LoVo (cell line): ENCODE measurements at places on chromosomes 7 and 10.
A peak's percentile ranks its signal among the peaks of the same experiment; 100 is the strongest.

DNA sequence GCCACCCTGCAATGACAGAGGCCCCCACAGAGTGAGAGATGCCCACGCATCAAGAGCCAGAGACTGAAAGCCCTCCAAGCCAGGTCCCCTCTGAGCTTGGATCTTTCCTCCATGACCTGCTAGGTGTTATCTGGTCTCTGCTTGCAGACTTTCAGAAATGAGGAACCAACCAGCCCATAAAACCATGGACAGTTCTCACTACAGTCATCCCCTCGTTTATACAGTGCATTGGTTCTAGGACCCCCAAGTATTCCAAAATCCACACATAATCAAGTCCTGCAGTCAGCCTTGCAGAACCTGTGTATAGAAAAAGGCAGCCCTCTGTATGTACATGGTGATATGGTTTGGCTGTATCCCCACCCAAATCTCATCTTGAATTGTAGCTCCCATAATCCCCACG is 23.1 kb downstream of the NPFFR1 start:
- DNase-seq: no peak

DNA sequence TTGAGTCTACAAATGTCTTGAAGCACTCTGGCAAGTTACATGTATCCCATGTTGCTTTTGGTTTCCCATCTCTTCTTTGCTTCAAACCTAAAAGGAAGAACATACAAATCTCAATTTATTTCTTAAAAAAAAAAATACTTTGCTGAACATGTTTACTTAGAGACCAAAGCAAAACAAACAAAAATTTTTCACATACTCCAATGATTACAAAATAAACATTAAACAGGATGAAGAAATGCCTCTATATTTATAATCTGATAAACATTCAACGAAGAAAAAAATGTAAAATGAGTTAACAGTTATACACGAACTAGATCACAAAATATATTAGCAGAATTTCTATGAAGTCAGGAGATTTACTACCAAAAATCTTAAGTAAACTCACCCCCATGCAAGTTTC is 31.3 kb downstream of the FAM204A start:
- no peak for DNase-seq

DNA sequence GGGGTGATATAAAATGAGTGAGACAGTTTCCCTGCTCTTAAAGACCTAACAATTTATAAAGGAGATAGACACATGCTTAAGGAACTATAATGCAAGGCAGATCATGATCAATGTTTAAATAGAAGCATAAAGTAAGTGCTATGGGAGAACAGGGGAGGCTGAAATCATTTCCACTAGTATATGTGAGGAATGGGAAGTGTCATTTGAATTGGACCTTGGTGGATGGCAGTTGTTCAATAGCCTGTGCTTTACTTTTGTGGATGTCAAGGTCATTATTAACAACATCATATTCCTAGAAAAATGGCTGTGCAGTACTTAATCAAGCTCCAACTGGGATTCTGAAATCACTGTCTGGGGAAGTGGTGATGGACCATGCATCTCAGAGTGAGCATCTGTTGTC is 14.7 kb downstream of the NPY start:
- no peak for DNase-seq

DNA sequence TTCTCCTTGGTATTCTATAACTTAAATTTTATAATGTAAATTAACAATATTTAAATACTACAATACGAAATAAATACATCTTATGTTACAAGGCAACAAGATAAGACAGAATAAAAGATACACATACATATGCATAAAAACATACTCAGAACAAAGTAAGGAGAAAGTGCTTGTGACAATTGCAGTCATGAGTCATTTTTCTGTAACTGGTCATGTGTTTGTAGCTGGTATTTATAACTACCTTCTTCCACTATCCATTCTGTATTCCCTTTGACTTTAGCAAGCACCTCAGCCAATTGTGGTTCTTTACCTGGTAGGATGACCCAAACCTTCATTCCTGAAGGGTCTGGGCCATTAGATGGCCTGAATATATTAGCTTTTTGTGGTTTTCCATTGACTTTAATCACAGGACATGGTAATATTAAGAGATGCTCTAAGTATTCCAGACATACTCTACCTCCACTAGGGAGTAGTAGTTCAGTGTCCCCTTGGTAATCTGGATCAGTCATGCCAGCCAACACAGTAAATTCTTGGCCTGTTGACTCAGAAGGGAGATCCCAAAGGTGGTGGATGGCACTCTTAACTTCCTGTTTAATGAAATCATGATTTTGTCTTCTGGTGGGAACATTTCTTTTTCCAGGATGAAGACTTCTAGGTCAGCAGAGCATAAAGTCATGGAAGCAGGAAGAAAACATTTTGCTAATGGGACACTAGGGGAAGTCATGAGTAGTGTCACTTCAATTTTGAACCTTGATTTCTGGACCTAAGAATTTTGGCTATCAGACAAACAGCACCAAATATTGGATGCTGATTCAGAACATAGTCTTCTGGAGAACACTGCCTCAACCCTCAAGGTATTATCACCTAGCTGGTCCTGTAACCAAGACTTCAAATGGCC is 733.7 kb upstream of the IGFBP3 start:
- DNase-seq: peak; percentile 33

DNA sequence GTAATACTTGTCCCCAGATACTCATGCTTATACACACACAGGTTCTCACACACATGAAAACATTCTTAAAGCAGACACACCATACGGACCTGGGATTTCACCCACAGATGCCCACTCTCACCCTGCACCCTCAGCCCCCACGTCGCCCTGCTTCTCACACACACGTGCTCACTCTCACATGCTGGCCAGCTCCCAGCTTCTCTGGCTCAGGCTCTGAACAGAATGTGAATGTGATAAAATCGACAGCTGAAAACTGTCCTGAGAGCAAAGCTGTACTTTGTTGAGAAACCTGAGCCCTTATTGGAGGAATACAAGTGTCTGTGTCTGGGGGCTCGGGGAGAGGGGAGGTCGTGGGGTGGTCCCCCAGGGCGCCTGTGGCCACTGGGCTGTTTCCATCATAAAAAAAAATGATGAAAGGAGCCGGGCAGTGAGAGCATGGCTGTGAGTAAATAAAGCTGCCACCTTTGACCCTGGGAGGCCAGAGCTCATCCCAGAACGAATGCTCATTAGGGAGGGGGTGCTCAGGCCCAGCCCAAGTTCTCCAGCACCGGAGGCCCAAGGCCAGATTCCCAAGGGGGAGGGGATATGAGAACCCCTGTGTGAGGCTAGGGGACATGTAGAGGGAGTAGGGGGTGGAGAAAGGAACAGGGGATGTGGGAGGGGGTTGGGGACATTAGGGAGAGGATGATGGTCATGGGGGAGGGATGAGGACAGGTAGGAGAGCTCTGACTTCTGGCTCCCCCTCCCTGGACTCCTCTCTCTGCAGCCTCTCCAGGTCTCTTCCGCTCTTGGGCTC is 18.1 kb upstream of the TLX1 start:
- DNase-seq: no peak

- DNase-seq: no peak
These were observed 111.4 kb downstream of the SRPK2 start for GRCh38 chr7:105277341-105277740.

DNA sequence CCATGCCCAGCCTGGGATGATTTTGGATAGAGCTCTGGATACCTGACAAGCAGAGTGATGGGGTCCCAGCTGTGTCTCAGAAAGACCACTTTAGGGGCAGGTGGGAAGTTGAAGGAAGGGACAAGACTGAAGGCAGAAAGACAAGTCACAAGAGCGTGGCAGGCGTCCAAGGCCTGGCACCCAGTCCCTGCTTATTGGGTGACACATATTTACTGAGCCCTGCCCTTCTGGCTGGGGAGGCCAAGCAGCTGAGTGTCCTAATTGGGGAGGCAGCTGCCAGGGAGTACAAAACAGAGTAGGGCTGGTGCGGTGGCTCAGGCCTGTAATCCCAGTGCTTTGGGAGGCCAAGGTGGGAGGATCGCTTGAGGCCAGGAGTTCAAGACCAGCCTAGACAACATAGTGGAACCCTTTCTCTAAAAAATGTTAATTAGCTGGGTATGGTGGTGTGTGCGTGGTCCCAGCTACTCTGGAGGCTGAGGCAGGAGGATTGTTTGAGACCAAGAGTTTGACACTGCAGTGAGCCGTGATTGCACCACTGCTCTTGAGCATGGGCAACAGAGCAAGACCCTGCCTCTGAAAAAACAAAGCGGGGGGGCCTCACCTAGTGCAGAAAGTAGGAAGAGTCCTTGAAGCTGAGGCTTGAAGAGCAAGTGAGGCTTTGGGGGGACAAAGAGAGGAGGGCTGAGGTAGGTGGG is 53.0 kb upstream of the GTF2I start:
- DNase-seq: peak; percentile 56

DNA sequence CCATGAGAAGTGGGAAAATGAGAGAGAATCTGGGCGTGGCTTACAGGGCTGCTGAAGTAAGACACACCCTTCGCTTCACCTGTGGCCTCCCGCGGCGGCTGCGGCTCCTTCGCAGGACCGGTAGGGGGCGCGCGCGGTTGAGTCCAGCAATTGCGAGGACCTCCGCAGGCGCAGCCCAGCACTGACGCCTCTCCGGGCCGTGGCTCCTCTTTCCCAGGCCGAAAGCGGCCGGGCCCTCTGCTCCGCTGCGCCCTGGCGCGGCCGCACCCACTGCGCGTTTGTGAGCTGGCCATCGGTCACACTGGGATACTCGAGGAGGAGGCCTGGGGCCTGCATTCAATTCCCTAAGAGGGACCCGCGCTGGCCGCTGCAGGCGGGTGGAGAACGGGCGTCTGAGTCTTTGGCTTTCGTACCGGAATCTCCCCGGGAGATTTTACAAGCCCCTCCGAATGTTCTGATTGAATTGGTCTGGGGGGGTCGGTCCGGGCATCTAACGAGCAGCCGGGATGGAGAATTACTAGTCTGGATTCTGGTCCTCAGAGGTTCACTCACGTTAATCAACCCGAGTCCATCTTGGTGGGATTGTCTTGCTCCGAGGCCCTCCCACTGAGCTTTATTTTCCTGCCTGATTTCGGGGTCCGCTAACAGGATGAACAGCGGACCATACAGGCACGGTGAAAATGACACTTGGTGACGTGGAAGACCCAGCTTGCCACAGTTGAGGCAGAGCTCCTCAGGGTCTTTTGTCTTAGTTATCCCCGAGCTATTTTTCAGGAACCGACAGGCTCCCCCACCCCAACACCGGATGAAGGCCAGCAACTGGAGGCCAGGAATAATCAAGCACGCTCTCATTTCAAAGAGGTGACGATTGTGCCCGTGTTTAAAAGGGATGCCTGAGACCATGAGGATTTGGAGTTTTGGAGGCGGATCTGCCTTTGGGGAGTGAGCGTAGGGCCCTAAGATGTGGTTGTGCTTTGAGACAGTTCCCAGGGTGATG is at the start of gene LRRD1:
Gene LRRD1 (minus strand): TSS at position 215 of the 997 bp plus-strand sequence. CDS start 13,940 bp downstream, outside the sequence.
- DNase-seq: peak; percentile 79

GRCh38 chr7:6286486-6286885 is 14.1 kb upstream of the CYTH3 start:
- DNase-seq: no peak

DNA sequence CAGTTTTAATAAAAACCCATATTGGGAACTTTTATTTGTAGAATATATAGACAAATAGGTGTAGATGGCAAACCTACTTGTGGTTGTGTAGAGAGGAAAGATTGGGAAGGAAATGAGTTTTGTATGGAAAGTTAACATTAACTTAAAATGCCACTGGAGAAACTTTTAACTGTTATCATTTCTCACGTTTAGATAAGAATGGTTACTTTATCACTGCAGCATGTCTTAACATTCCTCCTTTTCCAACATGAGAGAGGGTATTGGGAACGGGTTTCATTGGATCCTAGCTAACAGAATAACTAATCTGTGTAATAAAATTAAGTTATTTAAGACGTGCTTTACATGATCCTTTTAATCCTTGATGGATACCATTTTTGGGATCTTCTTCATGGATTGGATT is 1.8 kb downstream of the LUC7L2 start:
- no peak for DNase-seq

DNA sequence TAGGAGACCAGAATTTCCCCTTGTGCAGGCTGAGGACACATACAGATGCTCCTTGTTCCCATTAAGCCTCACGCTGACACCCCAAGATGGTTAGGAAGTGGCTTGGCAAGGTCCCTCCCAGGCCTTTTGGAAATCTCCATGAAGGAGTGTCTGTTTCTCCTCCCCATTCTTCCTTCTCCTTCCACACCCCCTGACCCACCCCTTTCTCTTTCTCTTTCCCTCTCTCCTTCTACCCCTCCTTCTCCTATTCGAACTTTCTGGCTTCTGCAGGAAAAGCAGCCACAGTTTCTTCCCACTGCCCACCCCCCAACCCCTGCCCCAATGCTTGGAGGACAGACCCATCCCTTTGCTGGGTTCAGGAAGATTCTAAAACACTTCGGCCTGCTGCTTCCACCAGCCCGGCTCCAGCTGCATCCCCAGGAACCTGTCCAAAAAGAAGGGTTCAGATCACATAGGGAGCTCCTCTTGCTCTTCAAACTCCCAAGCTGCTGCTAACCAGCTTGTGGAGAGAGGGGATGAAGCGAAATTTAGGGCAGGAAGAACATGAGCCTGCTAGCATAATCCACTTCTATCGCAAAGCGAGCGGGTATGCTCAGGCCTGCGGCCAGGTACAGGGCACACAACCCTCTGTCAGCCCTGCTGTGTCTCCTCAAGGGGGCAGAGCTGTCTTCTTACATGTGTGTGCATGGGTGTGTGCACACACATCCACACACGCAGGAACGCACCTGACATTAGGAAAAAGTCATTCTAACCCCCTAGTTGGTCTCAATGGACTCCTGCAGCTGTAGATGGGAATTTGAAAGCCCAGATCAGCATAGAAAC is 80.4 kb downstream of the PPP1R3C start:
- DNase-seq: no peak

DNA sequence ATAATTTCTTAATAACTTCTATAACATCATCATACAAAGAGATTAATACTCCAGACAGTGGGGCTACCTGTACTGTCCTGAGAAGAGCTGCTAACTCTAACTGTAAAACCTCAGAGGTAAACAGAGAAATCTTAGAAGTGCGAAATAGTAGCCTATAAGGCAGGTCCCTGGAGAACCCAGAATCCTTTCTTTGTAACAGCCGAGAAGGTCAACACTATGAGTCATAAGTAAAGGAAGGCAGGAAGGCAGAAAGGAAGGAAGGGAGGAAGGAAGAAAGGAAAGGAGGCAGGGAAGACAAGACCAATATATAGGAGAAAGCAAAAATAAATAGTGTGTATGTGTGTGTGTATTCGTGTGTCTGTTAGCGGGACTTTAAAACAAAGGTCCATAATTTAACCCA is 540.6 kb downstream of the ZWINT start:
- DNase-seq: no peak

GRCh38 chr7:29499932-29500331 is 63.7 kb upstream of the PRR15 start:
- no peak for DNase-seq

DNA sequence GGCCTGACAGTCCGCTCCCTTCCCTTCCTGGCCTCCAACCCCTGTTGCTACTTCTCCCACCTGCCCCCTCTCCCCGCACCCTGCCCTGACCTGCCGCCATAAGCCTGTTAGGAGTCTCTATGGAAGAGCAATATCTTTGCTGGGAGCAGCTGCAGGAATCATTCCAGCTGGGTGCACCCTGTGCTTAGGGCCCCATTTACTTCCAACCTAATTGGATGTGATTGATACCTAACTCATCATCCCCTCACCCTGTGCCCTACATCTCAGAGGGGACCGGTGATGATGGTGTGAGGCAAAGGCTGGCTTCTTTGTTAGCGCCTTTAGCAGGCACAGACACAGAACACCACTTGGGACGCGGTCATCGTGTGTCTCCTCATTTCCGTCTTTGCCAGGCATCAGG is 80.0 kb upstream of the FAM180A start:
- no peak for DNase-seq
